ENCODE measurements at places on chromosomes 12 and 14. TPM values are rescaled to one million over a fixed set of nuclear protein-coding genes. Genes with fewer than 3 reads are reported as not detected.

The KRT80 gene
- 0.12 TPM for total RNA-seq

DNA sequence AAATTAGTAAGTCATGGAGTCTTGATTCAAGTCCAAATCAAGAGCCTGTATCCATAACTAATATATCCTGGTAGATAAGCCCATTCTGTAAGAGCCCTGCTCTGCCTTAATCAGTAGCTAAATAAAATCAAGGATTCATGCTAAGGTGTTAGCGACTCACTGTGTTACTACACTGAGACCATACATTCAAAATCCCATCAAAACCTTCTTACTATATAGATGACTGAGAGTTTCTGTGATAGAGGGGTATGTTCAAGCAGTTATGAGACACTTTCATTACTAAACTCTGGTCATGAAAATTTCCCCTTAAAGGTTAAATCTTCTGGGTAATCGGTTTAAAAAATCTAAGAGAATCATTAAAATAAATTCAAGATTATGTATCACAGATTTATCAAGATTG is 78.5 kb downstream of the MDGA2 start:
- DNase-seq = no peak

The CLEC4D gene
- 2.0 TPM for total RNA-seq

DNA sequence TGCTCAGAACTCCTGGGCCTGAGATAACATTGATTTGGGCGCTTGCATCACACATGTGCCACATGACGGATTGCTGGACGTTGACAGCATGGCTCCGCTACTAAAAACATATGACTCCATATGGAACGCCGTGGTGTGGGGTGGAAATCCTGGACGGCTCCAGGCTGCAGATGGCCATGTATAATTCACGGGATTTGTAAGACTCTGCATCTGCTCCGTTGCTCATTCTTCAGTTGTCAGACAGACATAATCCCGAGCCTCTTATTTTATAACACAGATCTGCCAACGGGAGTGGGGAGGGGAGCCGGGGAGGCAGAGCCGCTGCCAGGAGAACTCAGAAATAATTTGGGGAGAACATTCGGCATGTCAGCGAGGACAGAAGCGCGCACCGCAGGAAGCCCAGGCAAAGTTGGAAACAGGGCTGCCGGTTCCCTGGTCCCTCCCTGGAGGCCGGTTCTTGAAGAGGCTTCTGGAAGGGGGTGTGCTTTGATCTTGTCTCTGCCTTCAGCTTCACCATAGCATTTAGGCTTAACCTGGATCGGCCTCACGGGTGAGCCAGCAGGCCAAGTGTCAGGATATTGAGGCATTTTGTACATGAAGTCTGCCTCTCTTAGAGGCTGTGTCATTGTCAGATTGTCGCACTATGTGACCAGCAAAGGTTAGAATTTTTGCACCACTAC is 45.8 kb upstream of the MYL2 start:
- DNase-seq = no peak

DNA sequence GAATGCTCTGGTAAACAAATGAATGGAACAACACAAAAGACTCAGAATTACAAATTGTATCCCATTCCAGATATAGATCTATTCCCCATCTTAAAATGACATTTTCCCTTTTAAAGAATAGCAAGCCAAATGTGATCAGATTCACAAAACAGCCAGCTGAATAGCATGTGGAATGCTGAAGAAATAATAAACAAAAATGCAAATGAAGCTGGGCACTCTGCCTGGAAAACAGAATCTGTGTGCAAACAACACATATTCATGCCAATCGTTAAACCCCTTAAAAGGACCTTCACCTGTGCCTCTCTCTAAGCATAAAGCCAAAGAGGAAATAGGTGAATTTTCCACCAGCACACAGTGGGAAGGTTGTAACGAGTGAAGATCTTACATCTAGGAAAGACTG is 67.9 kb upstream of the PDZRN4 start:
- DNase-seq = no peak

GRCh38 chr12:92036771-92037453 is 108.7 kb downstream of the BTG1 start:
- DNase-seq = no peak

The ACVRL1 gene
- 96.9 TPM for total RNA-seq

DNA sequence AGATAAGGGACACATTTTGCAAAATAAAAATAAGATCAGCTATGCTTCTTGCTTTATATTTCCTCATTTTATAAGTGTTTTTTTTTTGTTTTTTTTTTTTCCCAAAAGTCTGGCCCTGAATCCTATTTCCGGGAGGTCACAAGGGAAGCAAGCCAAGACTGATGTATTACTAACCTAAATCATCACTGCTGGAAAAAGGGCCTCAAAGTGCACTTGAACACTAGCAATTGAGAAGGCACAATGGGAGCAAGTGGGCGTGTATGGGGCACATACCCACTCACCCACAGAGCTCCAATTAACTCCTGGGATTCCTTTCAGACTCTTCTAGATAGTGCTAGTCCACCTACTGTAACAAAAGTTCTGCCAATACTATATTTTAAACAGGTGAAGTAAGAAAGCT is 58.8 kb downstream of the STON2 start:
- DNase-seq = no peak

DNA sequence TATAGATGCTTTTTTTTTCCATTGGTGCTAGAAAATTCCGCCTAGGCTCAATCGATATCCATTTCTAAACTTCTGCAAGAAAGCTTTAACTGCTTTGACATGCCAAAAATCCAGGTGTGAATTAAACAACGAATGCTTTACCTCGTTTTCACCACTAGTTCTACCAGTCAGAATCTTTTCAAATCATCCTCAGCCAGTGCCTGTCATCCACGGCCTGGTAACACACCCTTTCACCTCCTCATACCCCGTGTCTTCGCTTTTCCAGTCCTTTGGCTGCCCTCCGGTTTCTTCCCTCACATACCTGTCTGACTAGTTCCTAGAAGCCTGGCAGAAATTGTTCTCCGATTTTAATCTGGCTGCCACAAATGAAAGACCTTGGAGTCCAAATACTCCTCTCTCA is 1.4 kb upstream of the PHC1 start:
- DNase-seq = no peak

DNA sequence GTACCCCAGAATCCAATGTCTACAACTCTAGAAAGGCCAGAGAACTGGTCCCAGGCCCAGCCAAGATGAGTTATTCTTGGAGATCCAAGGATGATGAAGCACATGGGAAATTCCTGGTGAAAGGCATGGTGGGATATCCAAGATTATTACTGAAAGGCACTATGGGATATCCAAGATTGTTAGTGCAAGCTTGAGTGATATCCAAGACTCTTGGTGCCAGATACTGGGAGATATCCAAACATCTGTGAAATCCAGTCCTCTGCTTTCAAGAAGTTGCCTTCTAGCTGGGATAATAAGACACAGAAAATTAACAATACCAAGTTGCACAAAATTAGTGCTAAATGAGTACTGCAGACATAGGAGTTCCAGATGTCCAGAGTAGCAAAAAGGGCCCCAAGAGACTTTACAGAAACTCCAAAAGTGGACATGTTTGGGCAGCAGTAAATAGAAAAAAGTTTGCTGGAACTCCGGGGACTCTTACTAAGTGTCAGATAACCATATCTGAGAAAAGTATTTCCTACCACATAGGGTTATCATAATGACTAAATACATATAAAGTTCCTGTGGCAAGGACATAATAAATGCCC is 34.6 kb downstream of the PHLDA1 start:
- no peak for DNase-seq

DNA sequence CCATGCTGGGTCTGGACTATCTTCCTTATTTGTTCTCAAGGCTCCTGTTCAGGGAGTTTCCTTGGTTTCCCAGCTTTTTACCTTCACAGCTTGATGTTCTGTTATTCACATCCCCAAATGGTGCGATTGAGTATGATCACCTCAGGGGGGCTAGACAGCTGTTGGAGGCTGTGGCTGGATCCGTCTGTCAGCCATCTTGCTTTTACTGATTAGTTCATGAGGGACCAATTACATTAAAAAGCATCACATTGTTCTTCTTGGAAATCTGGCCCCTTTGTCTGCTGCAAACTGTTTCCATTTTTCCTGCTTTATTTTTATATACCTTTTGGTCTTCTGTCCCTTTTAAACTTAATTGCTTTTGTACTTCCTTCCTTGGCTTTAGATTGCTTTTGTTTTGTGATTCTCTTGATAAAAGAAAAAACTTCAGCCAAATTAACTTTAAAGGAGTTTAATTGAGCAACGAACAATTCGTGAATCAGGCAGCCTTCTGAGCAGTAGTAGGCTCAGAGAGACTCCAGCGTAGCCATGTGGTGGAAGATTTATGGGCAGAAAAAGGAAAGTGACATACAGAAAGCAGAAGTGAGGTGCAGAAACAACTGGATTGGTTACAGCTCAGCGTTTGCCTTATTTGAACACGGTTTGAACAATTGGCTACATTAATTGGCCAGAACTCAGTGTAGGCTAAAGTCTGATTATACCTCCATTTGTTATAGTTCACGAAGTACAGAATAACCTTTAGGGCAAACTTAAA is 208.7 kb downstream of the AEBP2 start:
- DNase-seq = no peak

All from aorta (tissue), 5 donors.